ENCODE measurements at places on chromosomes 7 and 10.

- DNase-seq: no peak
Measured at GRCh38 chr7:48786951-48787350, 137.4 kb upstream of the CDC14C start.

GRCh38 chr7:21251151-21251800 is 176.6 kb upstream of the SP4 start:
- DNase-seq: no peak

DNA sequence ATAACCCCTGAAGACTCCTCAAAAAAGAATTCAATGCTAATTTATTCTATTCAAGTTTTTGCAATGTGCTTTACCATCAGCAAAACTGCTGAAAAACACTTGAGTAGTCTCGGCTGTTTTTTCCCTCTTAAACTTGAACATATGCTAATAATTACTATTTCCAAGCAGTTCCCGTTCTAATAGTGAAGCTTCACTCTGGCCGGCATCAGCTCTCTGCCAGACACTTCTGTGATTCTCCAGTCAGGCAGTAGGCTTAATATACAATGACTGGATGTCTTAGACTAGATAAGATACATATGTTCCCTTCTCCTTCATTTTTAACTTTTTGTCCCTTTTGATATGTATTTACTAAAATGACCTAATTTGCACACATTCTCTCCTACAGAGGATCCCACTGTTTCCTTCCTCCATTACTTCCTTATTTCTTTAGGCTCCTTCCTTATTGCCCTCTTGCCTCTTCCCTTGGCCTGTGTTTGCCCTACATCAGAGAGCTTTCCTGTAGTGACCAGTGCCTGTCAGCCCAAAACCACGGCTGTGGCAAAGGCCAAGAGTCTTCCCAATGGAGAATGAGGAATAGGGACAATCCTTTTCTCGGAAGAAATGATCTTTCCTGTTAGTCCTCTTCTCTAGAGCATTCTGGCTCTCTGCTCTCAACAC is 23.5 kb downstream of the HEPACAM2 start:
- DNase-seq: no peak

DNA sequence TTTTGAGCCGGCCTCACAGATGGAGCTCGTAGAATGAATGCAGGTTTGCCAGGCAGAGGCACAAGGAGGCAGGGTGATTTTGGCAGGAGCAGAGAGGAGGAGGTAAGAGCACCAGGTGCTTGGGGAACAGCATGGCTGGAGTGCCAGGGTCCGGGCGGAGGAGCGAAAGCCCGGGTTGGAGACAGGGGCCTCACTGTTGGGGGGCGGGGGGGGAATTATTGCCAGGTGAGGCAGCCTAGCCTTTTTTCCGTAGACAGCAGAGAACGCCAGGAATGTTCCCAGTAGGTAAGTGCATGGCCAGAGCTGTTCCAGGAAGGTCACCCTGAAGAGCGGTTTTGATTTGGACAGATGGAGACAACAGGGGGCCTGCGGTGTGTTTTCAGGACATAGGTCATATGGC is 9.5 kb downstream of the SRRM3 start:
- DNase-seq: no peak

GRCh38 chr10:72832701-72833100 is 60.8 kb upstream of the OIT3 start:
- DNase-seq: no peak

DNA sequence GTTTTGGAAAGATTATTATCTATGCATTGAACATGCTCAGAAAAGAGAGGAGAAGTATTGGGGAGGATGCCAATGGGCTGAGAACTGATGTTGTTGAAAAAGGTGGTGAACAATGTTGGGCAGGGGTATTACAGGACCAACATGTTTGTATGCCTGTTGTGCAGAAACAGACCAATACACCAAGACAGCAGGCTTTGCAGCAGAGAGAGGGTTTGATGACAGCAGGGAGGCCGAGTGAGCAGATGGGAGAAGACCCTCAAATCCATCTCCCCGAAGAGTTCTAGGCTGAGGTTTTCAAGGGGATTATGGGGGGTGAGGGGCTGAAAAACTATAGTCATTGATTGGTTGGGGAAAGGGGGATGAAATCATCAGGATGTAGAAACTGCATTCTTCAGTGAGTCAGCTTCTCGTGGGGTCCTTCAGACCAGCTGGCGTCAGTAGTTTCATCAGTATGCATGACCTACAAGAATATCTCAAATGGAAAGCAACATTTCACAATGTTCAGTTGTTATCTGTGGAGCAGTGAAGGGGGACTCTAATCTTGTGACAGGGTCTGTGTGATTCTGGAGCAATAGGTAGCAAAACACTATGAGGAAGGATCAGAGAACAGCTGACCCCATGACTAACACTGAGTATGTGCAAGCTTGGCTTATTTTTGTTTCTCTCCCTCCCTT is 167.8 kb downstream of the BAMBI start:
- no peak for DNase-seq

DNA sequence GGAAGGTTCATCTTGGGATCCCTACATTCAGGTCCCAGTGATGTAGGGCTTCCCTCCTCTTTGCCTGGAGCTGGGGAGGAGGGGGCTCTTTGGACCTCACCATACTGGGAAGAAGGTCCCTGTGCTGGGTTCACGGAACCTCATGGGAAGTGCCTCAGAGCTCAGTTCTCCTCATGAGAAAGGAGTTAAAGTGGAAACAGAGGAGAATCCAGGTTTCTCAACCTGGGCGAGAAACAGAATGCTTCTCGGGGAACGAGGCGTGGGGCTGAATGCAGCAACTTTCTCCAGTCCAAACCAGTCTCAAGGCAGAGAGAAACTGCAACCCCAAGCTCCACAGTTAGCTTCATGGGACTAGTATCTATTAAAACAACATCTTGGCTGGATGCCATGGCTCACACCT is 382.7 kb upstream of the FOXK1 start:
- DNase-seq: no peak

GRCh38 chr10:86062198-86062550 is 304.4 kb downstream of the GRID1 start:
- DNase-seq: no peak

DNA sequence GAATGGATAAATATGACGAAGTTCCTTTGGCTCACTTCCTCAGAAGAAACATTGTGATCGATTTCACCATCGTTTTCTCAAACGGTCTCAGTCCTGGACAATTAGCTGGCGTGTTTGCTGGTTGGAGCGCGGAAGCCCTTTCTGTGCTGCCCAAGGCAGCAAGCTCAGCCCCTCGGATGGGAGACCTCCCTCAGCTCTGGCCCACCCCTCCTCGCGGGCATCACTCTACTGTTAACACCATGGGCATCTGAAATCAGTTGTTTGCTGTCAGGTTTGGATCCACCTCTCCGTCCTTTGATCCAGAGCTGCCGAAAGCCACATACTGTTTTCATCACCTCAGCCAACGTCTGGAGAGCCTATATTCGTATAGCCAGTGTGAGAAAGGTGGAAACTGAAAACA is 68.2 kb downstream of the C10orf143 start:
- DNase-seq: no peak

DNA sequence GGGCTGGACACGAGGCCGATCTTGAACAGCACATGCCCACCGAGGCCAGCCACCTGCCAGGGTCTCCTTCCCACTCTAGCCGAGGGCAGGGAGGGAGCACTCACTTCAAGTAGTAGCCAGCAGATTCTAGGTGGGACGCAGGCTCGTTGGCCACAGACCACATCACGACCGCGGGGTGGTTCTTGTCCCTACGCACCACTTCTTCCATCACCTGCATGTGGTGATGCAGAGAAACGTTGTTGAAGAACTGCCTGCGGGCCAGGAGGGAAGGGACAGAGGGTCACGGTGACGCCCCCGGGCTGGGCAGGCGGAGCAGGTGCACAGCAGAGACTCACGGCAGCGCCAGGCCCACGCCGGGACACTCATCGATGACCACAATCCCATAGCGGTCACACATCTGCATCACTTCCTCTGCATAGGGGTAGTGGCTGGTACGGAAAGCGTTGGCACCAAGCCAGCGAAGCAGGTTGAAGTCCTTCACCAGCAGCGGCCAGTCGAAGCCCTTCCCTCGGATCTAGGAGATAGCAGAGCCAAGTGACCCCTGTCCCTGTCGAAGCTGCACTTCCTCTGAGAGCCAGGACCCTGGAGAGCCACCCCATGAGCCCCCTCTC is 7.7 kb downstream of the GUSB start:
- DNase-seq: no peak

DNA sequence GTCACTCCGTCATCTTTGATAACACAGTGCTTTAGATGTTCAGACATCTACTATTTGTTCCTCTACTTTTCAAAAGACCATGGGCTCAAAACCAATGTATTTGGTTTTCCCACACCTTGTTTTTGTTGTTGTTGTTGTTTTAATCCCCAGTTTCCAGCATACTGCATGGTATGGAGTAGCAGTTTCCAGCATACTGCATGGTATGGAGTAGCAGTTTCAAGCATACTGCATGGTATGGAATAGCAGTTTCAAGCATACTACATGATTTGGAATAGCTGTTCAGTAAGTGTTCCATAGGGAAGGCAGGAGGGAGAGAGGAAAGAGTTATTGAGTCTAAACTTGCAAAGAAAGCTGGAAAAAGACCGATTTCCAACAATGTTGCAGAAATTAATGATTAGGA is 314.3 kb upstream of the PRKCQ start:
- DNase-seq: no peak

- no peak for DNase-seq
Measured at GRCh38 chr7:117672453-117672852, 192.6 kb downstream of the CFTR start.

DNA sequence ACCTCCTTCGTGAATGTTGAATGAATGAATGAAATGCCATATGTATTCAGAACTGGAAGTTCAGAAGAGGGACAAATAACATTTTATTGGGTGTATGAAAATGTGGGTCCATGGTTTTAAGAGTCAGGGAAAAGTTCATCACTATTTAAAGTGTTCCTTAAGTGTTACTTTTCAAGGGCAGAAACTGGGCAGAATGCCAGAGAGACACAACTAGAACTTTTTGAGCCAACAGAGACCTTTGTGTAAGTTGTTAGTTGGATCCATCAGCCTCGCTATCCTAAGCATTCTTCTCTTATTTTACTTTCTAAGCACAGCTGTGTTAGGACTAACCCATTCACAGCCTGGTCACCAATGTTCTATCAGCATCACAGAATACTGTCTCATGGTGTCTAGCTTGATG is 13.6 kb upstream of the TAF3 start:
- DNase-seq: no peak

- no peak for DNase-seq
Measured at GRCh38 chr7:116741625-116742316, 69.8 kb downstream of the MET start.

DNA sequence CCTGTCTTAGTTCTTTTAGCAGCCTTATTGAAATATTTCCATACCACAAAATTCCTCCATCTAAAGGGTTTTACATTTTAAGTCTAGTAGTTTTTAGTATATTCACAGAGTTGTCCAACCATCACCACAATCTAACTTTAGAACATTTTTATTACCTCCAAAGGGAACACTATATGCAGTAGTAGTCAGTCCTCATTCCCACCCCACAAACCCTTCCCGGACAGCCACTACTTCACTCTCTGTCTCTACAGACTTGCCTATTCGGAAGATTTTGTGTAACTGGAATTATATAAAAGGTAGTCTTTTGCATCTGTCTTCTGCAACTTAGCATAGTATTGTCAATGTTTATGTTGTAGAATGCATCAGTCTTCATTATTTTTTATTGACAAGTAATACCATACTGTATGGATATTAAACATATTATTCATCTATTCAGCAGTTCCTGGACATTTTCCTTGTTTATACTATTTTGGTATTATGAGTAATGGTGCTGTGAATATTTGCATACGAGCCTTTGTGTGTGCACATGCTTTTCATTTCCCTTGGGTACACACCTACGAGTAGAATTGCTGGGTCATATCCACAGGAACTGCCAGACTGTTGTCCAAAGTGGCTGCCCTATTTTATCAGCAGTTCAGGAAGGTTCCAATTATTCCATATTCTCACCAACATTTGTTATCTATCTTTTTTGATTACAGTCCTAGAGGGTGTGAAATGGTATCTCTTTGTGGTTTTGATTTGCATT is 60.9 kb upstream of the LANCL2 start:
- DNase-seq: no peak

GRCh38 chr7:96233084-96233483 is 88.8 kb downstream of the SLC25A13 start:
- no peak for DNase-seq

DNA sequence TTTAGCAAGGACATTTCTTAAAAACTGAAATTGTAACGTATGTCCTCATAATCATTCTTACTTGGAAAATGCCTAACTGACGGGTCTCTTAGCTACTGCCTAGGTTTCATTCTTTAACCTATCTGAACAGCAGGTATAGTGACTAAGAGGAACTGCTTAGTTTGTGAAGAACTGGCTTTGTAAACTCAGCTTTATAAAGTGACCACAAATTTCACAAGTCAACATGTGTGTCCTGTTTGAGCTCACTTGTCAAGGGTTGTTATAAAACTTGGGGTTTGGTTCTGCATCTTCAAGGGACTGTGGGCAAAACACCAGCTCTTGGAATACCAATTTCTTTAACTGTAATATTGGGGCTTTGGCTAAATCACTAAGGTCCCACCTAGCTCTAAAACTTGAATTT is 32.2 kb downstream of the MRPS33 start:
- DNase-seq: no peak

GRCh38 chr10:44422570-44423101 is 37.7 kb upstream of the CXCL12 start:
- DNase-seq: no peak

DNA sequence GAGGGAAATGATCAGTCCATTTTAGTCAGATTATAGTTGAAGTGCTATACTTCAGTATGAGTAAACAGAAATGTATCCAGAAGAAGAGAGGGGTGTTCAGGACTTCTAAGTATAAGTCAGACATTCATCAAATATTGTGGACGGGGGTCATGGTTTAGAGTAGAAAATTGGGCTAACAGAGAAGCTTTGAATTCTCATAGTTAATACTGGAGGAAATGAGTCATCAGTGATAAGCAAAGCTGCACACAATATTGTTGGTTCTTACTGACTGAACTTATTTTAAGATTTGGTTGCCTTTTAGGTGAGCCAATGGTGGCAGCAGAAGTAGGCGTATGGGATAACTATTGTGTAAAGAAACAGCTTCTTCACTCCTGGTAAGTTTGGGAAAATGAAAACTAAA is 1.7 kb upstream of the SUMF2 start:
- DNase-seq: no peak

- DNase-seq: no peak
Measured at GRCh38 chr10:63917363-63917762, 396.2 kb downstream of the REEP3 start.

- no peak for DNase-seq
Measured at GRCh38 chr10:97861924-97862323, 12.3 kb downstream of the GOLGA7B start.

DNA sequence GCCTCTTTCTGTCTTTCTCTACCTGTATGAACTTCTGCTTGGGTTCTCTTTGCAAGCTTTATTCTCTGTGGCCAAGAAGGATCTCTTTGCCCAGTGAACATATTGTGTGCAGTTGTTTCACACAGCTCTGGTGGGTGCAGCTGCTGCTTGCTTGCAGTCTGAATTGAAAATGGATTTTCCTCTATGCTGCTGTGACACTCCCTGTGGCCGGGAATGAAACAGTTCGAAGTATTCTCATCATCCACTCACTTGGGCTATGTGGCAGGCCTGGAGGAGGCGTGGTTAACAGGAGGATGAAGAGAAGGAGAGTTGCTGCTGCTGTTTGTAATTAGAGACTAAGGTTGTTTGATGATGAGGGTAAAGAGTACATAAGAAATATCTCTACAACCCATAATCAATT is 28.4 kb upstream of the ITGA8 start:
- no peak for DNase-seq

GRCh38 chr10:191703-192518 is 56.7 kb downstream of the ZMYND11 start:
- no peak for DNase-seq

- no peak for DNase-seq
Measured at GRCh38 chr10:60375293-60376004, 14.2 kb downstream of the ANK3 start.
